ENCODE measurements at places on chromosomes 12 and 14.

DNA sequence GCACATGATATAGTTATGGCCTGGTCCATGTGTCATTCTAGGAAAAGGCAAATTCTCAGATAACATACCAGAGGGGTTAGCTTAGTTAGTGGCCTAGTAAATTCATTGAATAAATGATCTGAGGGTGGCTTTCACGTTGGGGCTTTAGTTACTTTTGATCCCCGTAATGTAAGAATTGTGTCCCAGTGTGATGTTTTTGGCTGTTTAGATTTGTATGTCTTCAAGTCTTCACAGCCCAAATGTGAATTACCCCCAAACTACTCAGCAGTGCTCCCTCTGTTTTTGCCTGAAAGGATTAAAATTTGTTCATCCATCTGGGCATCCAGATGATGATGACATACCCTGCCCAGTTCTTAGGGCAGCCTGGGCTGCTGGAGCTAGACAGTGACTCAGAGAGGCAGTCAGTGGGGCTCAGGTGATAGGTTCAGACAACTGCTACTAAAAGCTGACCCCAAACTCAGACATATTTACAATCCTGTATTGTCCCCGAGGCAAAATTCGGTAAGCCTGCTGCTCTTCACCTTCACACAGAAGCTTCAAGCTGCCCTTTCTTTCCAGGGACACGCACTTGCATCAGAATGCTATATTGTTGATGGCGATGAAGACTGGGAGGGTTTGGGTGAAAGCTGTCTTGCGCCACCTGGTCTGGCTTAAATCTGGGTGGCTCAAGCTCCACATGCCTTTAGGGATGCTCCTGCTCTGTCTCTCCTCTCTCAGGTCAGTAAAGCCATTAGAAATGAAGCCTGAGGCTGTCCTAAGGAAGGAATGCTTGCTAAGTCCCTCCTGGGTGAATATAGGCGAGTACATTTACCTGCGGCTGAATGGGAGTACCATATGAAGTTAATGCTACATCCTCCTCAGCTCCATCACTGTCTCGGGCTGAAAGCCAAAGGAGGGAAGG, 10.3 kb downstream of the GPRC5D start:
- no peak for DNase-seq

DNA sequence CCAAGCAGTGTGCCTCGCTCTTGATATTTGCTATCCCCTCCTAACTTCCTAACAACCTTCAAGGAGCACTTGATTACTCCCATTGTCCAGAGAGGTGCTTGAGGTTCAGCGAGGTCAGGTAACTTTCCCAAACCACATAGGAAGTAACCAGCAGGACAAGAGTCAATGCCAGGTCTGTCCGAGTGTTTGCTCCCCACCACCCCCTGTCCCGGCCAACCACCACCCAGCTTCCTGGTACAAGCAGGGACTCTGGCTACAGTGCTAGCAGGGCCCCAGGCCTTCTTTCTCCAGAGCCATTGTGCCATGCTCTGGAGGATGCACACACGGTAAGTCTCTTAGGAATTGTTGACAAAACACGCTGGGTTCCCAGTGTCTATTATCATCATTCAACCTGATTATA, 49.2 kb downstream of the SYNE3 start:
- DNase-seq = no peak

DNA sequence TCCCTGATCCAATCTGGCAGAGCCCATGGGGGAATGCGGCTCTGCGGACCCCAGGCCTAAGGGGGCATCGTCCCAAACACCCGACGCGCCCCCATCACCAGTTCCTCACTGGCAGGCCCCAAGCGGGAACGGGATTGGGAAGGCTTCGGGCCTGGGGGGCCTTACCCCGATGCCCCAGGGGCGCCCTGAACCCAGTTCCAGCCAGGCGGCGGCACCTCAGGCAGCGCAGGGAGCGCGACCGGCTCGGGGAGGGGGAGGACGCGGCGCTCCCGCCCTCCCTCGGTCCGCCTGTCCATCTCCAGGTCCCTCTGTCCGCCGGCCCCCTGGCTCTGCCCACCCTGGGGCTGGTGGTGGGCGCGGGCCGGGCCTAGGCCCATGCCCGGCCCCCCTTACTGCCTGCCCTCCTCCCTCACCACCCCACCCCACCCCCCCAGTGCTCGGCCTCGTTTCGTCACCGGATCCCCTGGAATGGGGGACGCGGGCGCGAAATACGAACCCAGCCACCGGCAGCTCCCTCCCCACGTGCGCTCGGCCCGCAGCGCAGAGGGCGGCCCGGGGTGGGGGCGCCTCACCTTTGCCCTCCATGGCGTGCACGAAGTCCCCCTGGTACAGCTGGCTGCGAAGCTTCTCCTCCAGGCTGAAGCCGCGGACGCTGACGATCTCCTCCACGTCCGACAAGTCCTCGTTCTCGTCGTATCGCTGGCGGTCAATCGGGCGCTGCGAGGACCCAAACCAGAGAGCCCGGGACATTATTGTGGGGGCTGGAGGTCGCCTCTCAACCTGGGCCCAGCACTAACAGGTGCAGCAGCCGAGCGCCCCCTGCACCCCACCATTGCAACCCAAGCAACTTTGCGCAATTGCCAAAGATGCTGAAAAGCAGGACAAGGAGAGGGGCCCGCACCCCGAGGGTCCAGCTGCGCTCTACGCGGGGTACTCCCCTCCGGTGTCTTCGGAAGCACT, 2.3 kb downstream of the KDM2B start:
- DNase-seq = no peak

DNA sequence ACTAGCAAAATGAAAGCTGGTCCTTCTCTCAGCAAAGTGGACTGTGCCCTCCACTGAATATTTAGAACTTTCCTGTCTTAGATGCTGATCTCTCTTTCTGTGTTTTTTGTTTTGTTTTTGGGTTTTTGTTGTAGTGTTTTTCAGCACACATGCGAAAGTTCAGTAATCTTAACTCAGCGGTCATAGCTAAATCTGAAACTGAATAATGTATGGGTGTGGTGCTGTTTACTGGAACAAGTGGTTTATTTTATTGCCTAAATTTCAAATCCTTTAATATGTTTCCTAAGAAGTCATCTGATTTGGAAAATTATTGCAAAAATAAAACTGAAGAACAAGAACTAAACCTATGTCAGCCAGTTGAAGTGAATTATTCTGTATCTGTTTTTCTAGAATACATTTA, 116.0 kb upstream of the LRIG3 start:
- no peak for DNase-seq

DNA sequence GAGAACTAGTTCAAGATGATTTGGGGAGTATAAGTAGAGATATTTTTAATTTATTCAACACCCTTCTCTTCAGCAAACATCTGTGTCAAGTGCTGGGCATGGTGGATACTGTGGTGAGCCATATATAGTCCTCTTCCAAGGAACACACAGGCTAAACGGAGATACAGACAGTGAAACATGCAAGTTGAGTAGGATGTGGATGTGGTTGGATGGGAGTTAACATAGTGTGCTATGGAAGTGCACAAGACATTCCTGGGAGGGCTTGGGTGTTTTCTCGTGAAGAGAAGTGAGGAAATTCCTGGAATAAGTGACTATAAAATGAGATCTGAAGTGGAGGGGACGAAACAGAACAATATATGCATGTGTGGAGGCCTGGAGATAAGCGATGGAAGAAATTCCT, 181.1 kb upstream of the NPAS3 start:
- DNase-seq = no peak

DNA sequence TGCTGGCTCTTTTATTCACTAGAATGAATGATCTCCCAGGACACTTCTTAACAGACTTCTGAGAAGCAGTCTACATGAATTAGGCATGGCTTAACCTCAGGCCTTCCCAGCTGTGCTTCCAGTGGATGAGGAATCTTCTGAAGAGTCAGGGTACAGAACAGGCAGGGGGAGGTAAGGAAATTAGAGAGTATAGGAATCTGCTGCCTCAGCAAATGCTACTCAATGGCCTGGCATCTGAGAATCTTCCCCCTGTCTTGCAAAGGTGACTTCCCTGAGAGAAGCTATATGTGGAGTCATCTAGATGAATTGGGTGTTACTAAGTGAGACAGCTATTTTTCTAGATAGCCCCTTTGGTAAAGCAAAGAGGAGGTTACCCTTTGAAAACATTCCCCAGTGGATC, 496.2 kb upstream of the CCDC196 start:
- no peak for DNase-seq
